Activated T-cell treated with anti-CD3 and anti-CD28 coated beads, Interleukin-2, amount 50 U/mL, for 72 hours (primary cell): ENCODE measurements at places on chromosomes 7 and 10.
A peak's percentile ranks its signal among the peaks of the same experiment; 100 is the strongest.

- peak; percentile 85 for DNase-seq
These were observed 3.6 kb downstream of the DUSP5 start for GRCh38 chr10:110501142-110501937.

GRCh38 chr7:16417906-16418305 is 3.4 kb downstream of the CRPPA start:
- no peak for DNase-seq

DNA sequence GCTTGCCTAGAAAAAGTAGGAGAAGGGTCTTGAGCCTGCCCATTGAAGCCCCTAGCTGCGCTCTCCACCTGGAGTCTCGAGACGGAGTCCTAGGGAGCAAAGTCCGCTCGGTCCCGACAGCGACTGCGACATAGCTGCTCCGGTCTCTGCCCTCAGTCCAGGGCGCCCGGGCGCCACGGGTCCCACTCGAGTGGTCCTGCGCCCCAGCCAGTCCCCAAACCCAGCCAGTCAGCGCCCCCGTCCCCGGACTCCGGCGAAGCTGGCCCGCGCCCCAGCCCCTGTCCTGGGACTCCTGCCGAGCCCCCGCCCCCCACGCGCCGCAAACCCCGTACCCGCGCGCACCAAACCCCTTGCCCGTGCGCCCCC is 490 bp downstream of the TNS3 start:
- no peak for DNase-seq

- DNase-seq: no peak
These were observed 56.4 kb downstream of the PRR15 start for GRCh38 chr7:29619848-29620555.

DNA sequence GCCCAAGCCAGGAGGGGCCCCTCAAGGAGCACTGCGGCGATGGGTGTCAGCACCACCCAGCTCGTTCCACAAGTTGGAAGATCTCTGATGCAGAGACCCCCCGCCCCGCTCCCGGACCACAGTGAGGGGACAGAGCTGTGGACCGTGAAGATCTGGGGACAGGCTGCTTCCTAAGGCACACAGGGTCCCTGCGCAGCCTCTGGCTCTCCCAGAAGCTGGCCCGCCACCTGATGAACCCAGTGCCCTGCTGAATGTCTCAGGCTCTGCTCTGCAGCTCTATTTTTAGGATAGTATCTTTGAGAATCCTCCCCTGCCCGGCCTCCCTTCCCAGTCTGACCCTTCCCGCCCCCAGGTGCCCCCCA is 29.7 kb downstream of the GBX1 start:
- DNase-seq: no peak

- DNase-seq: peak; percentile 22
These were observed 557 bp downstream of the TMEM120A start for GRCh38 chr7:75993689-75994387.

DNA sequence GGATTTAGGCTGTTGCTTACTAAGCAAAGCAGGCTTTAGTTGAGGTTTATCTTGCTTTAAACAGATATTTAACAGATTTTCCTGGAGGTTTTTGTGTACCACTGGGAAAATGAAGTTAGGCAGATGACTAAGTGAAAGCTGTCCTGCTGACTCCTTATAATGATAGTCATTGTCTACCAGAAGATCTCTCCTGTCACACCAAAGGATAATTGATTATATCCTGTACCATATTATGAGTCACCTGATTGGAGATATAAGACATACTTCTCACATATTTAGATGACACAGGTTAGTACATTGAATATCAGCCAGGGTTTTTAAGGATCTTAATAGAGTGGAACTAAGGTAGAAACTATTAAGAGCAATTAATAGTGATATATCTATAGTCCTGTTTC is 68.4 kb downstream of the PTEN start:
- DNase-seq: no peak

GRCh38 chr7:117349570-117349969 is 26.7 kb upstream of the WNT2 start:
- no peak for DNase-seq

DNA sequence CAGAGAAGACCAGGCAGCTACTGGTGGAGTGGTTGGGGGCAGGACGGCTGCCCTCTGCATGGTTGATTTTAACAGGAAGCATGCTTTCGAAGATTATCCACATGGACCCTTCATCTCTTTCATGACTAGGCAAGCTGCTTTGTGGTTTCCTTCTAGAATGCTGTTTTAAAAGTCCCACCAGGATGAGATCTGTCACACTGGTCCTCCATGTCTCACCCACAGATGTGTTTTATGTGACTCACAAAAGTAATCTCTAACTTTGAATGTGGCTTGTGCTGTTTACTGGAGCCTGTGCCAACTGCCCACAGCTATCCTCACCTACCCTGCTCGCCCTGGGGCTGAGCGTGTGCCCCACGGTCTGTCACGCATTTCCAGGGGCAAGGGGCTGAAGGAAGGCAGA is 188.8 kb downstream of the GFRA1 start:
- no peak for DNase-seq

DNA sequence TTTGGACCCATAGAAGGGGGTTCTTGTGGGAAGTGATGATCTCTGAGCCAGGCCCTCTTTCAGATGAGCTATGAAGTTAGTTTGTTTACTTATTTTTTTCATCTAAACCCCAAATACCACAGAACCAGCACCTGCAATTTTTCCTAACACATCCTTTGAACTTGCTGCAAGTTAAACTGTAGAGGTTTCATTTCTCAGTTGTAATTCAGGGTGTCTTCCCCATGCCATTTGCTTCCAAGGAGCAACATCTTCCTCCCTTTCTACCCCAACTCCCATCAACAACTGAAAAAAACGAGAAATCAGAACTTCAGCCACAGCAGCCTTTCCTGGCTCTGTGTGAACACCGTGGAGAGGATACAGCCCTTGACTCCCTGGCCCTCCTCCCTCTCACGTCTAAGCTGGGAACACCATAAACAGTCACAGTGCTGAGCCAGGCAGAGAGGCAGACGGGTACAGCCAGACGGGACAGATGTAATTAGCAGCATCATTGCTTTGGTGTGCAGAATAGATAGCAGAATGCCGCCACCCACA is 63.6 kb downstream of the RGS10 start:
- no peak for DNase-seq

GRCh38 chr7:83452256-83452655 is 196.7 kb downstream of the SEMA3E start:
- DNase-seq: no peak

- DNase-seq: no peak
These were observed 23.3 kb downstream of the CD36 start for GRCh38 chr7:80661729-80662128.

DNA sequence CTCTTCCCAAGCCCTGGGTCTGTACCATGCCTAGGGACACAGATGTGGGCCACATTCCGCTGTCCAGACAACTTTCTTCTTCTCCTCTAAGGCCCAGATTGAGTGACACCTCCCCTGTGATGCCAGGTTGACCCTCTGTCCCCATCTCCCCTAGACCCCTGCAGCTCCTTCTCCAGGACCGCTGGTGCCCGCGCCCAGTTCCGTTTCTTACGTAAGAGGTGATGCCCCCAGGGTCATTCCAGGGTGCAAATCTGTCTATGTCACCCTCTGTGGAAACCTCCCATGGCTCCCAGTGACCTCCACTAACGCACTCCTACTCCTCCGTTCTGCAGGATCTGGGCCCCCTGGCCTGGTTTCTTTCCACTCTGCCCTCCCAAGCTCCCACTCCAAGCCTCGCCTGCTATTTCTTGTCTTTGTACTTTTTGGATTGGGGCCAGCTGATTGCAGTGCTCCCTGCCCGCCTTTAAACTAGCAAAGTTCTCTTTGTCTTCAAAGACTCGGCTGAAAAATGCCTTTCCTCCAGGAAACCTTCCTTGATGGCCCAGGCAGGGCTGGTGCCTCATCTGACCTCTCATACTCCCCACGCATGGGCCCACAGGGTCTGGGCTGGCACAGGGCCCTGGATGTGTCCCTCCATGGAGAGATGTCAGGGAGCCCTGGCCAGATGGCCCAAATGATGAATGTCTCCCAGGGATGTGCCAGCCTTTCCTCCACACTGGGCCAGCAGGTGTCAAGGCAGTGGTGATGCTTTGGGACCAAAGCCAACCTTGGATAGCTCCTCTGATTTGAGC is 21.3 kb upstream of the ELN start:
- DNase-seq: no peak

DNA sequence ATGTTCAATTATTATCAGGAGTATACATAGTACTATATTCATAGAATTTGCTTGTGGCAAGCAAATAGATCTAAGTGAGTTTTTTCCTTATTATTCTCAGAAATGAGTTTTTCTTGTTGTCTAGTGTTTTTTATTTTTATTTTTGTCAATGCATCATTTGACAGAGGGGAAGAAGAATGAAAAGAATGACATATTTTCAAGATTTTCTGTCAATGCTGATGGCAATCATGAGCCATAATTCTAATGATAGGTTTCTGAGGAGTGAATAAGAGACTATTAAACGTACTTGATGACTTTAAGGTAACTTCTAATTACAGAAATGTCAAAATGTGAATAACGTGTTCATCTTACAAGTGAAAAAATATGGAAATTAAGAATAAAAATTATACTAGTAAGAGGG is 144.6 kb upstream of the CSTF2T start:
- no peak for DNase-seq

DNA sequence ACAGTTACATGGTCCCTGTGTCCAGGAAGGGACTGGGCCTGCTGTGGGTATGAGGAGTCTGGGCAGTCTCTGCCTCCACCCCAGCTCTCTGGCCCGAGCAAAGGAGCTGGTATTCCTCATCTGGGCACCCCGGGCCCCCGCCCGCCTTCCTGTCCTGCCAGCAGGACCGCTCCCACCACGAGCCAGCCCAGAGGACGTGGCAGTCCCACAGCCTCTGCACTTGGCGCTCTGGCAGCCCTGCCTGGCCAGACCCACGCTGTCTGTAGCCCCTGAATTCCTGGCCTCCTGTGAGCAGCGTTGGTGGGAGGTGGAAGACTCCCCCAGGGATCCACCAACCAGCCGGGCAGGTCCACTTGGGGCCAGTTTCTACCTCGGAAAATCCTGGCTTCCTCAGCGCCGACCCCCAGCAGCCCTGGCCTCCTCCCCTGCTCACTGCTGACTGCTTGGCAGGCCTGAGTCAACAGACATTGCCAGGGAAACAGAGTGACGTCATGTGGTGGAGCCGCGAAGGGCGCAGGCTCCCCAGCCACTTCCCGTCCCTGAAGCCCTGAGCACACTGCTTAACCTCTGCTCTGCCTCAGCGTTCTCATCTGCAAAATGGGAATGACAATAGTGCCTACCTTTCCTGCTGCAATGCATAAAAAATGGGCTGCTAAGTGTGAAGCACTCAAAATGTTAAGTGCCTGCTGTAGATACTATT is 21.6 kb upstream of the LIMK1 start:
- DNase-seq: peak; percentile 23

- no peak for DNase-seq
These were observed at the start of gene CD36 for GRCh38 chr7:80637911-80638765. Gene CD36, plus strand, starts transcription at chr7:80638642. Its CDS starts 8,099 bp downstream, at chr7:80646741.

DNA sequence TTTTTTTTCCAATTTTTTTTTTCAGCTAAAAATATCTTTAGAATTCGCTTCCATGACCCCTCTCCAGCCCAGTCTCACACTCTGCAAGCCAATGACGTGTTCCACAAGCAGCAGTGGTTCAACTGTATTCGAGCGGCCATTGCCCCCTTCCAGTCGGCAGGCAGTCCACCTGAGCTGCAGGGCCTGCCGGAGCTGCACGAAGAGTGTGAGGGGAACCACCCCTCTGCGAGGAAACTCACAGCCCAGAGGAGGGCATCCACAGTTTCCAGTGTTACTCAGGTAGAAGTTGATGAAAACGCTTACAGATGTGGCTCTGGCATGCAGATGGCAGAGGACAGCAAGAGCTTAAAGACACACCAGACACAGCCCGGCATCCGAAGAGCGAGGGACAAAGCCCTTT is 42.8 kb downstream of the CALML5 start:
- no peak for DNase-seq

DNA sequence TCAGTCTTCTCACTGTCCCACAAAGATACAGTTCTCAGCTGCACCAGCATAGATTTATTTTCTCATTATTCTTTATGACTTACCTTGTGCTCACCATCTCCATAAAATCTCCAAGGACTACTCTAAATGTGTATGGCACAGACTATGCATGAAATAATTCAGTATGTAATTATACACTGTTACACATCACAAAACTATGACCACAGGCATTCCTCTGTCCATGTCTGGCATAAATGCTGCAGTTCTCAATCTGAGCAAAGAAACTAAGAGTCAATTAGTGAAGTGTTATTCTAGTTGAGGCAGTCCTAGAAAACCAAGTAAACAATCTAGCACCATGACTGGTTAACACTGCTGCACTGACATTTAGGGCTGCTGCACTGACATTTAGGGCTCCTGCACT is 2.7 kb downstream of the CYCS start:
- DNase-seq: no peak

DNA sequence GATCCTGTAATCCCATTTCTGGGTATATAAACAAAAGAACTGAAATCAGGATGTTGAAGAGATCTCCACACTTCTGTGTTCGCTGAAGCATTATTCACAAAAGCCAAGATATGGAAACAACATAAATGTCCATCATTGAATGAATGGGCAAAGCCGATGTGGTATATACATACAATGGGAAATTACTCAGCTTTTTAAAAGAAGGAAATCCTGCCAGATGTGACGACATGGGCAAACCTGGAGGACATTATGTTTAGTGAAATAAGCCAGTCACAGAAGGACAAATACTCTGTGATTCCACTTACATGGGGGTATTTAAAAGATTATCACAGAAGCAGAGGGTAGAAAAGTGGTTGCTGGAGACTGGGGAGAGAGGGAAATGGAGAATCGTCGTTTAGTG is 23.9 kb upstream of the FAM107B start:
- DNase-seq: no peak

GRCh38 chr7:94324380-94325121 is 70.1 kb upstream of the COL1A2 start:
- no peak for DNase-seq

GRCh38 chr10:43218951-43219837 is 47.7 kb downstream of the RASGEF1A start:
- no peak for DNase-seq

- no peak for DNase-seq
These were observed 49.9 kb upstream of the ZRANB1 start for GRCh38 chr10:124892031-124892430.

DNA sequence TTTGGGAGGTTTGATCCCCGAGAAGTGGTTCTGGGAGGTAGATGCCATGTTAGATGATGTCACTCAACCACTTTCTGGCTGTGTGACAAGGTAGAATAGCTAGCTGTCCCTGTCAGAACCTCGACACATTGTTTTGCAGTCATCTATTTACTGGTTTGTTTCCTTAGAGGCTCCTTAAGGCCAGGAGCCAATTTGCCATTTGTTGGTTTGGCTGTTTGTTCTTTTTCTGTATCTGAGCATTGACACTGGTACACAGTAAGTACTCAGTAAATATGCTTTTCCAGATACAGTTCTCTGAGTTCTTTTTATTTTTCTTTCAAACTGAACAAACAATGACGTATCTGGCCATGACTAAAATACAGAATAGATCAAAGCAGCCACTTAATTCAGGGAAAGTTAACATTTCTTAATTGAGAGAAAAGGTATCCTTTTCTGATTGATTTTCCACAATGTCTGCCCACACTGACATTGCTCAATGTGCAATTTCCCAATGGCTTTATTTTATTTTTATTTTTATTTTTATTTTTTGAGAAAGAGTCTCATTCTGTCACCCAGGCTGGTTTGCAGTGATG is 121.6 kb downstream of the SPAG6 start:
- DNase-seq: no peak

- no peak for DNase-seq
These were observed 220.5 kb upstream of the HGF start for GRCh38 chr7:81990395-81990794.

GRCh38 chr10:112216151-112216550 is 32.6 kb upstream of the GPAM start:
- DNase-seq: no peak
